ENCODE measurements at places on chromosomes 5 and 9. TPM values are rescaled to one million over a fixed set of nuclear protein-coding genes. Genes with fewer than 3 reads are reported as not detected.

Gene FOXD4
- 0.16 TPM for total RNA-seq

Gene F2RL1
- 6.0 TPM for total RNA-seq

Gene PCDHGA9
- total RNA-seq: 3.8 TPM

Gene ANKRD31
- total RNA-seq: 0.09 TPM

Gene CD74
- 0.94 TPM for total RNA-seq

Gene NDOR1
- 2.2 TPM for total RNA-seq

Gene SPATA31D1
- total RNA-seq: under 0.01 TPM

Gene TMC1
- total RNA-seq: under 0.01 TPM
